ENCODE measurements at places on chromosomes 3 and 15. TPM values are rescaled to one million over a fixed set of nuclear protein-coding genes. Genes with fewer than 3 reads are reported as not detected.

PLA2G4B gene
- 1.9 TPM for total RNA-seq

DNA sequence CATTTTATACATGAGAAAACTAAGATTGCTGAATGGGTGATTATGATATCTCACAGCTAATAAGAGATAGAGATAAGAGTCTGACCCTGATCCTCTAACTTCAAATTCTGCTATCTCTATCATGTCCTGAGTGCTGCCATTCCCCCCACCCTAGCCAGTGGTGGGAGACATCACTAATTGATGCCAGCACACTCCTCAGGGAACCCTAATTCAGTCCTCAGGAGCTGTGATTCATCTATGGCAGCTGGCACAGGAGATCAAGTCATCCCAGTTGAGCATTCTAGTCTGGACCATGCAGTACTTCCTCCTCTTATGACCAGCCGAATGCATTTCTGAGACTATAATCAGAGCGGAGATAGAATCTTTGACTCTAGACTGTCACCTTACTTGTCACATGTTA lies 71.9 kb downstream of the SYNM start:
- no peaks in the 10 kb centered on the region for H3K4me1 ChIP-seq
- no peak for DNase-seq
- no peaks in the 10 kb centered on the region for H3K36me3 ChIP-seq
- no peaks in the 10 kb centered on the region for H3K27me3 ChIP-seq
- H3K27ac ChIP-seq, result no peak overlapping the region

DNA sequence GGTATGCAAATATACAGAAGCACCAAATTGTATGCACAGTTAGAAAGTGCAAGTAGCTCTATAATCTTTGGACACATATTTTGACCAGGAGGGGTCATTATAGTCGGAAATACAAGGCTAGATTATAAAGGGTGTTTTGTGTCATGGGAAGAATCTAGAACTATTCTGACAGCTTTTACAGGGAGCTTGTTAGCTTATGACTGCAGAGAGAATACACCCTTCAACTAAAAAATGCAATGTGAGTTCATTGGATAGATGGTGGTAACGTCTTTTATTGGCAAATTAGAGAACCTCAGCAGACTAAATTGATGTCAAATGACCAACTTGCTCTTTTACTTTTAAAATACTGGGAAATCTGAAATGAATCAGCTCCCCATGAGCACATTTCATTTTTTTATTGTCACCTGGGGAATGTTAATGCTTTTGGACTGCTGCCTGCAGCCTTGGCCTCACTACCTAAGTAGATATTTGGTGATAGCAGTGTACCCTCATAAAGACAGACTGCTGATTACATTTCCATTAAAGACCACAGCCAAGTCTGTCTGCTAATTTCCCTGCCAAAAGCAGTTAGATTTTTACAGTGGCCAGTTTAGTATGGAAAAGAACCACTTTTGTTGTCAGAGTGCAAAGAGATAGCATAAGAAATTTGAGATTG lies 515.9 kb upstream of the DPPA4 start:
- no peaks in the 10 kb centered on the region for H3K4me1 ChIP-seq
- H3K4me3 ChIP-seq, result no peak overlapping the region
- H3K36me3 ChIP-seq, result no peaks in the 10 kb centered on the region
- no peaks in the 10 kb centered on the region for H3K27me3 ChIP-seq

MAP6D1 gene
- total RNA-seq, result 4.8 TPM

DNA sequence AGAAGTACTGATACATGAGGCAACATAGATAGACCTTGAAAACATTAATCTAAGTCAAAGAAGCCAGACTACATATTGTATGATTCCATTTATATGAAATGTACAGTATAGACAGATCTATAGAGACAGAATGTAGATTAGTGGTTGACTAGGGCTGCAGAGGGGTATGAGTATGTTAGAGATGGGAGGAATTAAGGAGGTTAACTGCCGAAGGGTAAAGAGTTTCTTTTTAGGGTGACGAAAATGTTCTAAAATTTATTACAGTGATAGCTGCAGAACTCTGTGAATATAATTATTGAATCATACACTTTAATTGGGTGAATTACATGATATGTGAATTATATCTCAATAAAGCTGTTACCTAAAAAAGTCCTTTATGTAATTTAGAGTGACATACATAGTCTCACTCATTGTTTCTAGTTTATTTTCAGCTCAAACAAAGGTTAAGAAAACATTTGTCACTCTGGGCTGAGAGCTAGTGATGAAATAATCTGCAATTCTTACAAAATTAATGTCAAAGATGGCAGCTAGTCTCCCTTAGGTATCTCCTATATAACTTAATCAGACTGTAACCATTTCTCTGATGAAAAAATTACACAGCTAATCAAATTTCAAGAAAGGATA lies 61.4 kb downstream of the DENND4A start:
- no peak overlapping the region for H3K4me3 ChIP-seq
- H3K27me3 ChIP-seq, result no peaks in the 10 kb centered on the region
- H3K36me3 ChIP-seq, result peaks cover 3% of the 10 kb centered on the region
- H3K4me1 ChIP-seq, result no peaks in the 10 kb centered on the region

DNA sequence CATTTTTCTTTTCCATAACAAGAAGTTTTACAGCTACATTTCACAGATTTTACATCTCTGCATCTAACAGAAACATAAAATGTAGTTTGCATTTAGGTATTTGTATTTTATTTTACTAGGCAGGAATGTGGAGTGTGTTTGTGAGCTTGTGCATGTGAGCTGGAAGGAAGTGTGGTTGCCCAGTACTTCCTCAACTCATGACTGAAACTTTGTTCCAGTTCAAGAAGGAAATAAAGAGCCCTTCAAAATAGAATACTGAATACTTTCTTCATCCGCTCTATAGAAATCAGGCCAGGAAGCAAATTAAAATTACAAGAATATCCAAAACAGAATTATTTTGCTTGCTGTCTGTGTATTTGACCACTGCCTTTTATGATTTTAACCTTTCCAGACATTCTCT lies 81.3 kb downstream of the CHL1 start:
- no peak overlapping the region for H3K27ac ChIP-seq
- no peak overlapping the region for H3K4me3 ChIP-seq
- no peaks in the 10 kb centered on the region for H3K27me3 ChIP-seq
- no peaks in the 10 kb centered on the region for H3K36me3 ChIP-seq
- no peaks in the 10 kb centered on the region for H3K4me1 ChIP-seq

CPNE9 gene
- 0.14 TPM for total RNA-seq

CFAP91 gene
- 1.1 TPM for total RNA-seq

DNA sequence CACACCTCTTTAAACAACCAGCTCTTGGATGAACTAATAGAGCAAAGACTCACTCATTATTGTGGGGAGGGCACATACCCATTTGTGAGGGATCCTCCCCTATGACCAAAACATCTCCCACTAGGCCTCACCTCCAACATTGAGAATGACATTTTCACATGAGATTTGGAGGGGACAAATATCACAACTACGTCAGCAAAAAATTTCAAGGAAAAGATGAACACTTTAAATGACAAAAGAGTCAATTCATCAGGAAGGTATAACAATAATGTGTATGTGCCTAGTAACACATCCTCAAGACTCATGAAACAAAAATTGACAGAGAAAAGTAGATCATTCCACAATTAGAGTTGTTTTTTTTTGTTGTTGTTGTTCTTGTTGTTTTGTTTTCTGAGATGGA lies 38.4 kb upstream of the CHD2 start:
- no peak for DNase-seq
- H3K27me3 ChIP-seq, result no peaks in the 10 kb centered on the region
- no peak overlapping the region for H3K27ac ChIP-seq
- H3K4me1 ChIP-seq, result no peaks in the 10 kb centered on the region

- H3K27ac ChIP-seq, result no peak overlapping the region
- no peak overlapping the region for H3K4me3 ChIP-seq
- no peaks in the 10 kb centered on the region for H3K27me3 ChIP-seq
- peaks cover 26% of the 10 kb centered on the region for H3K36me3 ChIP-seq
- H3K4me1 ChIP-seq, result no peaks in the 10 kb centered on the region
- no peak for DNase-seq
Measured at GRCh38 chr15:52153900-52154895, 37.0 kb downstream of the GNB5 start.

DNA sequence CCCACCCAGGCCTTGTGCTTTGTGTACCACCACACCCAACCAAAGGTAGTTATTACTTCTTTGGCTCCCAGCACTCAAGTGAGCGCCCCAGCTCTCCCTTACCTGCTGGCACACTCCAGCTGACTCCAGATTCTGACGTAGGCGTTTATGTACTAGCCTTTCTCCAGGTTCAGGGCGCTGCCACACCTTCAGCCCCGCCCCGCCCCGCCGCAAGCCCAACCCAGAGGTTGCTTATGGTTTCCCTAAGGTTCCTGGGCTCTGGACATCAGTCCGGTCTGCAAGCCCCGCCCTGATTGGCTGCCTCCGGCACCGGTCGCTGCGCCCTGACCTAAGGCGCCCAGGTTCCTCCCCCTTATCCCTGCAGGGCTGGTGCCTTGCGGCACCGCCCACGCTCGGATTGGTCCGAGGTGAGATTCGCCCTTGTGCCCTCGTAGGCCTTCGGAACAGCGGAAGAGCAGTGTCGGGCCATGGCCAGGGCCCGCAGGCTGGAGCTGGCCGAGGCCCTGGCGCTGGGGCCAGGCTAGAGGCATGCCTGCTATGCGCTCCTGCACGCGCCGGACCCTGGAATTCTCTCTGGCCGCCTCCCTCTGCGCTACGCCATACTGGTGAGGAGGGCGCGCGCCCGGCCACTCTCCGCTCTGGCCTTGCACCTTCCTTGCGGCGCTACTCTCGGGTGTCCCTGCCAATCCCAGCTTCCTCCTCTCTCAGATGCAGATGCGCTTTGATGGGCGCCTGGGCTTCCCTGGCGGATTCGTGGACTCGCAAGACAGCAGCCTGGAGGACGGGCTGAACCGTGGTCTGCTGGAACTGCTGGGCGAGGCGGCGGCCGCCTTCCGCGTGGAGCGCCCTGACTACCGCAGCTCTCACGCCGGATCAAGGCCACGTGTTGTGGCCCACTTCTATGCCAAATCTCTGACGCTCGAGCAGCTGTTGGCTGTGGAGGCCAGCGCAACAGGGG lies 19.8 kb upstream of the NUDT16 start:
- no peaks in the 10 kb centered on the region for H3K36me3 ChIP-seq
- no peaks in the 10 kb centered on the region for H3K4me1 ChIP-seq
- peak; percentile 12 for DNase-seq
- peak overlapping the region; percentile 13 for H3K4me3 ChIP-seq

DNA sequence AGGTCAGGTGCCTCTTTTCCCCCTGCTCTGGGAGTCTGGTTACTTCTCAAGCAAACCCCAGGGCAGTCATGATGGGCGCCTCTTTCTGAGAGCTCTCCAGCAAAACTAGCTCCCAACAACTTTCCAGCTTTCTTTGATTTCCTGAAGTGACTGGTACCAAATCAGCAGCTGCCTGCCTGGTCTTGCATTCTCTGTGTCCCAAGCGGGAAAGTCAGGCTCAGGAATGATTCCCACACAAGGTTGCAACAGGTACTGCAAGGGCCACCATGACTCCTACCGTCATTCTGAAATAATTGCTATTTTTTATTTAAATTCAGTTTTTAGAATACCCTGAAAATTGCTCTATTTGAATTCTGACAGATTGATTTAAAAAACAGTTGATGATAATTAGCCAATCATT lies 658.7 kb downstream of the SQOR start:
- no peaks in the 10 kb centered on the region for H3K4me1 ChIP-seq
- no peak for DNase-seq
- H3K4me3 ChIP-seq, result no peak overlapping the region
- no peak overlapping the region for H3K27ac ChIP-seq

GOLGA8Q gene
- 0.42 TPM for total RNA-seq

MYLK gene
- 5.4 TPM for total RNA-seq

EPHB1 gene
- total RNA-seq, result 0.66 TPM

MOBP gene
- total RNA-seq, result 0.05 TPM

AVEN gene
- 14.2 TPM for total RNA-seq

GRCh38 chr3:177461765-177462164 lies 264.5 kb upstream of the TBL1XR1 start:
- no peaks in the 10 kb centered on the region for H3K27me3 ChIP-seq
- H3K4me3 ChIP-seq, result no peak overlapping the region
- no peak overlapping the region for H3K27ac ChIP-seq
- DNase-seq, result no peak
- H3K36me3 ChIP-seq, result peaks cover 4% of the 10 kb centered on the region

DNA sequence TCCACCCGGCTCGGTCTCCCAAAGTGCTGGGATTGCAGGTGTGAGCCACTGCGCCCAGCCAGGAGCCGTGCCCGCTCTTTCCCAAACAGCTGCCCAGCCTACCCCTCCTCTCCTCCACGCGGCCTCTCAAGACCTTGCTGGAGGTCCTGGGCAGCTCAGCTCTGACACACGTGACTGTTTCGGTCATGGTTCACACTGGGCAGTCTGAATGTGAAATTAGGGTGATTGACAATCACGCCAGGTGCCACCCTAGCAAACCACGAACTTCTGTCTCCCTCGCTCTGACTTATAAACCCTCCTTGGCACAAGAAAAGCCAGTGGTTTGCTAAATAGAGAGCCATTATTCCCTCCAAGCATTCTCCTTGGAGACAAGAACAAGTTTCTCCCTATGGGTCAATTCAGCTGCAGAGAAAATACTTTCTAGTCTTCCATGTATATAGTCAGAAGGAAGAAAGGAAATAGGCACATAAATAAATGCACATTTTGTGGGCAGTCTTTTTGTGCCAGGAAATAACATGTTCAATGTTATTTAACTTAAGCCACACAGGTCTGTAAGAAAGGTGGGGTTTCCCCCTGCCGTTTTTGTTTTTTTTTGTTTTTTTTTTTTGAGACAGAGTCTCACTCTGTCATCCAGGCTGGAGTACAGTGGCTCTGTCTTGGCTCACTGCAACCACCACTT lies 121.9 kb upstream of the MEF2A start:
- H3K36me3 ChIP-seq, result no peaks in the 10 kb centered on the region
- DNase-seq, result no peak
- no peaks in the 10 kb centered on the region for H3K27me3 ChIP-seq
- H3K4me1 ChIP-seq, result peaks cover 62% of the 10 kb centered on the region
- H3K4me3 ChIP-seq, result no peak overlapping the region
- H3K27ac ChIP-seq, result peak overlapping the region; percentile 22

DNA sequence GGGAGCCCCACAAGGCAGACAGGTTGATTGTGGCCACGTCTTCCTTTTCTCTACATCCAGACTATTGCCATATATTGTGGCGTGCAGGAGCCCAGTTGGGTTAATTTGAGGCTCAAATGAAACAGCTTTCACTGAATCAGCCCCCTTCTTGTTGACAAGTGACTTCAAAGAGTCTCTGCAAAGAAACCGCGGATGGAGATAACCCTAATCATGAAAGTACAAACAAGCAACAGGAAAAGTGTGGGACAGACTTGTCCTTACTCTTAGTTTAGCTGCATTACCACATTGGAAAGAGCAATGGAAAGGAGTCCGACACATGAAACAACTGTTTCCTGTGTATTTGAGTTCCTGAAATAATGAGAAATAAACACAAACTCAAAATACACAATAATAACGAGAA lies 3.3 kb downstream of the TMEM40 start:
- no peaks in the 10 kb centered on the region for H3K36me3 ChIP-seq
- no peaks in the 10 kb centered on the region for H3K27me3 ChIP-seq
- peaks cover 14% of the 10 kb centered on the region for H3K4me1 ChIP-seq
- no peak overlapping the region for H3K27ac ChIP-seq

GRCh38 chr3:133792171-133792763 lies 13.3 kb upstream of the SRPRB start:
- H3K27me3 ChIP-seq, result no peaks in the 10 kb centered on the region
- no peaks in the 10 kb centered on the region for H3K36me3 ChIP-seq
- H3K27ac ChIP-seq, result no peak overlapping the region
- H3K4me1 ChIP-seq, result no peaks in the 10 kb centered on the region
- no peak for DNase-seq

All from thymus (tissue), 14 donors.